ENCODE measurements at places on chromosomes 1 and 21. TPM values are rescaled to one million over a fixed set of nuclear protein-coding genes. Genes with fewer than 3 reads are reported as not detected.

CDCA8 gene
- total RNA-seq: 29.3 TPM

ARTN gene
- total RNA-seq: not detected

TAL1 gene
- total RNA-seq: 0.10 TPM

FMOD gene
- not detected for total RNA-seq

TTC22 gene
- not detected for total RNA-seq

PSRC1 gene
- total RNA-seq: 65.2 TPM

PTPRU gene
- 37.5 TPM for total RNA-seq

BRWD1 gene
- total RNA-seq: 14.6 TPM

RAB13 gene
- total RNA-seq: 33.9 TPM

OR2T29 gene
- total RNA-seq: not detected

SLC44A5 gene
- 0.53 TPM for total RNA-seq

TRIM67 gene
- not detected for total RNA-seq

SPRR2B gene
- total RNA-seq: not detected

IL10RB gene
- 21.4 TPM for total RNA-seq

AKT3 gene
- 15.4 TPM for total RNA-seq

RXFP4 gene
- total RNA-seq: 0.55 TPM

OSCP1 gene
- total RNA-seq: 1.4 TPM

C1orf210 gene
- not detected for total RNA-seq

CHODL gene
- not detected for total RNA-seq

TOMM40L gene
- 18.2 TPM for total RNA-seq

Data from HT1080 (cell line).